ENCODE measurements at places on chromosomes 4 and X.

GRCh38 chrX:132034648-132035047 lies 11.5 kb downstream of the STK26 start:
- DNase-seq, result no peak

- DNase-seq, result no peak
Measured at GRCh38 chr4:16231570-16232245, 5.4 kb upstream of the TAPT1 start.

- no peak for DNase-seq
Measured at GRCh38 chr4:52600275-52600674, 58.8 kb downstream of the USP46 start.

GRCh38 chr4:28062562-28062961 lies 1201.9 kb downstream of the STIM2 start:
- DNase-seq, result no peak

DNA sequence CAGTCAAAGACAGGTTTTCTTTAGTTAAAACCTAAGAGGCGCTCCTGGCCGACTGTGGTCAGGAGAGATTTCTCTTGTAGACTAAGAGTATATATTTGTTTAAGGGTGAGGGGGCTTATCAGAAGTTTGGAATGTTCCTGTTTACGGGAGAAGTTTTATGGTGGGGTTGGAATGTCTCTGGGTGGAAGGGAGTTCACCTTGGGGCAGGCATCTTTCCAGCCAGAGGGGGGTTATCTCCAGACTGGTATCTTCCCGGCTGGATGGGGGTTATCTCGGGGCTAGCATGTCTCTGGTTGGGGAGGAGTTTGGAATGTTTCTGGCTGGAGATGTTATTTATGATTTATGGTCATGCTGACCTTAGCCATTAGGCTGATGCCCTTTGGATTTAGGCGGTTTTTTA lies 116.0 kb downstream of the COX7B2 start:
- DNase-seq, result no peak

DNA sequence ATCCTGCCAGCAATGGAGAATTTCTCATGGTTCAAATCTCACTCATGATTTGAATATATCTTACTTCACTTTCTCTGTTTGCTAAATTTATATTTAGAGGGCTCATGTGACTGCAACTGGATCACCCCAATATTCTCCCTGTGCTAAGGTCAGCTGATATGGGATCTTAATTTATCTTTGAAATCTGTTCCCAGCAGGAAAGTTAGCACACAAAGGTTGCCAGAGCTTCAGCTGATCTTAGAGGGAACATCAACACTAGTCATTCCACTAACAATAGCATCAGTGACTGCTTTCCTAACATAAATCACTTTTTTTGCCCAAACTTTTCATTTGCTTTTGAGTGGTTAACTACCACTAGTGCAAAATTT lies 1270.0 kb downstream of the ARAP2 start:
- no peak for DNase-seq

DNA sequence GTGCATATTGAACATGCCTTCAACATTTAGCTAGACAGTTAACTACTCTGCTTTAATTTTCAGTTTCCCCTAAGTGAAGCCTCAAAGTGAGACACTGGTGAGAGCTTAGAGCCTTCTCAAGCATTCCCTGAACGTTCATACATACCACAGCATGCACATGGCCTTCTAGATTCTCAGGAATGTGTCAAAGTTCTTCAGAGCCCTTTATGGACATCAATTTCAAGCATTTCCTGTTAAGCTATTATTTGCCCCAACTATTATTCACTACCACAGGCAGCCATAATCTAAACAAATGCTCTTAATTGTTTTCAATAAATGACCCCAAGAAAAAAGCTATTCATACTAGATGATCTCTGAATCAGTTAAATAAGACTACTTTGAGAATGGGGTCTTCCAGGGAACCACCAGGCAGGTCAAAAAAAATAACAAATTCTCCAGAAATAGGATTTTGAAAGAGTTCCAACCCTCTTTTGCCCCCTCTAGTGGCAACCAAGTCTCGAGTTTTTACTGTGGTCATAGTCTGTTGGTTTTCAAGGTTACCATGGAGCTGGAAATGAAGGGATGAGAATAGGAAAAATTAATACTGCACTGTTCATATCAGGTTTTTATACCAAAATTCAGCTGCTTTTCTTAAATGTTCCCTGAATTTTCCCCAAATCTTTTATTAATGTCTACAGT lies 235.4 kb downstream of the RAB28 start:
- DNase-seq, result no peak

DNA sequence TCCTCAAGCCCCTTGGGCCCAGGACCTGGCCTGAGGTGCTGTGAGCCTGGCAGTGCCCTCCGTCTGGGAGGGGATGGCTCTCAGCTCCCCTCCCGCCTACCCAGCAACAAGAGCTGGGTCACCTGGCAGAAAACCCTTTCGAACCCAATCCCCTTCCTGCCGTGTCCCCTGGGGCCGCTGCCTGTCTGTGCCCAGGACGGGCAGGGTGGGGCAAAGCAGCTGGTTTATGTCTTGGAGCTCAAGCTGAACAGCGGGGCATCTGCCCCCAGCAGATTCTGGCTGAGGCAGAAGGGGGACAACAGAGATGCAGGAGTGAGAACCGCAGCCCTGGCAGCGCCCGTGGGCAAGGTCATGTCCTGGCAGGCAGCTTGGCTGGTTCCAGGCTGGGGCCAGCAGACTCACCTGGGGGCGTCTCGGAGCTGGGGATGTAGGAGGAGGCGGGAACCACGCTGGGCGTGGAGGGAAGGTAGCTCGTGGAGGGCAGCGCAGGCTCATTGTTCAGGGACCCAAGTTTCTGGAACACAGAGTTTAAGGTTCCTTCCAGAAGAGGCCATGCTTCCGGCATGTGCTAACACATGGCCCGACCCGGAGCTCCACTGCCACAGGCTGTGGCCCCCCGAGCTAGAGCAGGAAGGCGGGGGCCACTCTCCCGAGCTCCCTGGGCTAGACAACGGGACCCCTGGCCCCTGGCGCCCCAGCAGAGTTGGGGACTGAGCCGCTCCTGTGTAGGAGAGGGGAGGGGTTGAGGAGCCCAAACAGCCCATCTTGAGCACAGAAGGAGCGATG lies 24.2 kb downstream of the NELFA start:
- DNase-seq, result no peak

DNA sequence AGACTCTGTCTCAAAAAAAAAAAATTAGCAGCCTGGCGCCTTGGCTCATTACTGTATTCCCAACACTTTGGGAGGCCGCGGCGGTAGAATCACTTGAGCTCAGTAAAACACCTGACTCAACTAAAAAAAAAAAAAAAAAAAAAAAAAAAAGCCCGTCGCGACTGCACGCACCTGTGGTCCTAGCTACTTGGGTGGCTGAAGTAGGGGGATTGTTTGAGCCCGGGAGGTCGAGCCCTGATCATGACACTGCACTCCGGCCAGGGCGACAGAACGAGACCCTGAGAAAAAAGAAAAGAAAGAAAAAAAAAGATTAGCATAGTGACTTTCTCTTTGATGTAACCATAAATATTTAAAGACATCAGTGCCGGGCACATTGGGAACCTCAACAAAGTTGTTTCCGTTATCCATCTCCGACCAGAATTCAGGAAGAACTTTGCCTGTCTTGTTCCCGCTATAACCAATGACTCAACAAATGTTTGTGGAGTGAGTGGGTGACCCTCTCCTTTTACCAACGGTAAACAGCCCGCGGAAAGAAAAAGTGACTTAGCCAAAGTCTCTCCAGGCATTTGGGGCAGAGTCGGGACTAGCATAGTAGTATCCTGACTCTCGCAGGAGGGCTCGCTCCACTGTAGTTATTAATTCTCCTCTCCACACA lies 553 bp upstream of the MED28 start:
- no peak for DNase-seq

GRCh38 chr4:101345271-101345595 lies 2.1 kb downstream of the PPP3CA start:
- DNase-seq, result no peak

- DNase-seq, result no peak
Measured at GRCh38 chrX:68721546-68721945, 74.1 kb downstream of the STARD8 start.

- no peak for DNase-seq
Measured at GRCh38 chr4:184616633-184617551, 32.4 kb downstream of the CASP3 start.
